ENCODE measurements at places on chromosomes 11 and 22.

DNA sequence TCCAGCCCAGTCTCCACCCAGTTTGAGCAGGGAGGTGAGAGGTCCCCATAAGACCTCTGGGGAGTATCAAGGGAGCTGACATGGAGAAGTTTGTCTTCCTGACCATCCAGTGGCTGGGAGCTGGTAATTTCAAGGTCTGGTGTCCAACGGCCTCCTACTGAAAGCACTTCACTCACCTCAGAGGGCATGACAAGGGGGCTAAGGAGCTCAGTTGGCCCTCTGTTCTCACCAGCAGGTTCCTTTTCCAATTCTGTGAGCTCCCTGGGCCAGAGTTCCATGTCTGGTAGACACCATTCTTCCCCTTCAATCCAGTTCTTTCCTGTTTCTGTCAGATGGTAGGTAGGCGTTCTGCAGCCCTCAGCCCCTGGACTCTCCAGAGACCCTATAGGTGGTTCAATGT is 3.1 kb downstream of the SELENOH start:
- DNase-seq, result no peak

DNA sequence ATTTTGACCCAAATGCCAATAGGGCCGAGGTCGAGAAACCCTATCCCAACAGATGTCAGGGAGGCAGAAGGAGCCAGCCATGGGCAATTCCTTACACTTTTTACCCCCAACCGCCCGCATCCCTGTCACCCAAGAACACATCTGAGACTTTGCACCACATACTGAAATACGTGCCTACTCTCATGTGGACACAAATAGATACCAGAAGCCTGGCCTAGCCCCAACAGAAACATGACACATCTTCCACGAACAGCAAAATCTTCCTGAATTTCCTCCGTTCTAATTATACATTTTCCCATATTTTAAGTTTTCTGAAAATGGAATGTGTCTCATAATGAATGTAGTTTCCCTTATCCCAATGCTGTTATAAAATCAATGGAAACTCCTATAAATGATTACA is 64.7 kb downstream of the SLC1A2 start:
- no peak for DNase-seq

DNA sequence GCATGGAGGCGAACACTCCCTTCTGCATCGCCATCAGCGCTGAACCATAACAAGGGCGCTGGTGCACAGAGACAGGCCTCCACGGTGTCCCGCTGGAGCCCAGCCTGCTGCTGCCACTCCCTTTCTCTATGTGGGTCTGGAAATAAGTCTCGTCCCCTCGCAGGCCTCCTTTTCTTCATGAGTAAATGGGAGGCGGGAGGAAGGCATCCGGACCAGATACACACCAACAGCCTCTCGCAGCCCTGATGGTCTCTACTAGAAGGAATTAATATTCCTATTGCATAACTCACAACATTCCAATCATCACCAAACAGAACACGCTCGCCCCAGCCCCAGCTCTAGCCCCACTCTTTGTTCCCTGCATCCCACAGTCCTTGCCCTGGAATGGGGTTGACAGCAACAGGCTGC is 14.9 kb downstream of the RASD2 start:
- no peak for DNase-seq

GRCh38 chr11:31873124-31873523 is 62.0 kb upstream of the PAX6 start:
- DNase-seq, result no peak

- no peak for DNase-seq
Observed at GRCh38 chr11:18264677-18265555, 1.1 kb upstream of the SAA1 start.

DNA sequence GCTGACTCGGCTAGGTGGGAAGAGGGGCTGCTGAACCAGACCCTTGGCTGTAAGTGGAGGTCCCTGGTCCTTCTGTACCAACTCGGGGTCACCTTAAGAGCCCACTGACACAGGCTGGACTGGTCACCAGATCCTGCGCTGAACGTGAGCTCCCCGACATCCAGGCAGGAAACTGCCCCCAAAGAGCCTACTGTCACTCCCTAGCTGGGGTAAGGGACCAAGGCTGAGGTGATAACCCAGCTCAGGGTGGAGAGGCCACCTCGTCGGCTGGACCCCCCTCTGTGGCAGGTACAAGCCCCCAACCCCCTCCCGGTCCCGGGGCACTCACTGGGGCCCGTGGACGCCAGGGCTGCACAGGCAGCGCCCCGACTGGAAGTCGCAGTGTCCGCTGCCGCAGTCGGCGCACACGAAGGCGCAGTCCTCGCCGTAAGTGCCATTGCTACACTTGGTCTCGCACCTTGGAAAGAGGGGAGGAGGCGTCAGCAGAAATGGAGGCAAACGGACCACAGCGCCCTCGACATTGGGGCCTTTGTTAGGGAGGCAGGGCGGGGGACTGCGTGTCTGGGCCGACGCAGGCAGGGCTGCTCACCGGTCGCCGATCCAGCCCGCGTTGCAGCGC is 7.4 kb downstream of the SCARF2 start:
- no peak for DNase-seq

DNA sequence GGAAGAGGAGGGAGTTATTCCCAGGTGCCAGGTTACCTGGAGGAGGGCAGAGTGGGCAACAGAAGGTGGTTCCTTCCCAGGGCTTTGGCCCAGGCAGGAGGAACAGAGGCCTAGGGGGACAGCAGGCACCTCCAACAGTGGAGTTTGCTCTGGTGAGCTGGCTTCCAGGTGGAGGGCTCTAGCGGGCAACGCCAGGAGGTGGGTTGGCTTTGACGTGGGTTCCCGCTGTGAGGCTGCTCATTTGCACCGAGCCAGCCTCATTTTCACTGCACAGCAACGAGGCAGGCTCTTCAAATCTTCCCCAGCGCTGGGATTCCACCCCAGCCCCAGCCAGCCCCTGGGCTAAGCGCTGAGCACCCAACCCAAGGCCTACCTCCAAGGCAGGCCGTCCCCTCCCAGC is 8.1 kb downstream of the IGSF9B start:
- DNase-seq, result no peak

GRCh38 chr11:59144579-59145345 is 2.1 kb downstream of the FAM111A start:
- DNase-seq, result peak; percentile 52

DNA sequence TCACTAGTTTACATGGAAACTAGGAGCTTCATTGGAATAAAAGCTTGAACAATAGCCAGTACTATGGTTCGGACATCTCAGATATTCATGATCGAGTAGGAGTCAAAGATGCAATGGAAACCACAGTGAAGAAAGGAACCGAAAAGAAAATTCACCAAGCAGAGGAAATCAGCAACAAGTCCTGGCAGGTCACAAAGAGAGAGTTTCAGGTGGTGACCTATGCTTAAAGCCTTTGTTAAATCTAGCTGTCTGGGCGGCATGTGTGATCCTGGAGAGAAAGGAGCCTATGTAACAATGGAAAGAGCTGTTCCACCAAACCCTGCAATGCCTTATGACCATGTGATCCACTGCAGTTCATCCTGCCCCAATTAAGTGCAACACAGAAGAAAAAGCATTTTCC is 68.9 kb upstream of the POU2AF2 start:
- DNase-seq, result no peak

DNA sequence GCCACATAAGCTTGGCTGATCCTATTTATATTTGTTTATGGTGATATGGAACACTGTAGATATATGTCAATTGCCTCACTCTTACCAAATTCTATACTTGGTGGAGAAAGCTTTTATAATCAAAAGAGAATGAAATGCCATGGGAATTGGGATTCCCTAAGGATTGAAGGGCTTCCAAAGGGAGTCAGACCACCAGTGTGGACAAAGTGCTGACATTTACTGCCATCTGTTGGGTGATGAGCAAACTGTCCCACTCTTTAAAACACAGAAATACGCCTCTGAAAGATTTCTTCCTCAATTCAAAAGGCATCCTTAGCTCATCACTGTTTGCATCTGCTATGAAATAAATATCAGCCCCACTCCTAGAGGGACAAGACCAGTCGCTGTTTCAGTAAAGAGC is 7.1 kb downstream of the SLC1A2 start:
- no peak for DNase-seq

- DNase-seq, result no peak
Observed at GRCh38 chr11:12716816-12717215, 42.6 kb downstream of the TEAD1 start.

- DNase-seq, result no peak
Observed at GRCh38 chr22:24996420-24996952, 44.0 kb downstream of the KIAA1671 start.

DNA sequence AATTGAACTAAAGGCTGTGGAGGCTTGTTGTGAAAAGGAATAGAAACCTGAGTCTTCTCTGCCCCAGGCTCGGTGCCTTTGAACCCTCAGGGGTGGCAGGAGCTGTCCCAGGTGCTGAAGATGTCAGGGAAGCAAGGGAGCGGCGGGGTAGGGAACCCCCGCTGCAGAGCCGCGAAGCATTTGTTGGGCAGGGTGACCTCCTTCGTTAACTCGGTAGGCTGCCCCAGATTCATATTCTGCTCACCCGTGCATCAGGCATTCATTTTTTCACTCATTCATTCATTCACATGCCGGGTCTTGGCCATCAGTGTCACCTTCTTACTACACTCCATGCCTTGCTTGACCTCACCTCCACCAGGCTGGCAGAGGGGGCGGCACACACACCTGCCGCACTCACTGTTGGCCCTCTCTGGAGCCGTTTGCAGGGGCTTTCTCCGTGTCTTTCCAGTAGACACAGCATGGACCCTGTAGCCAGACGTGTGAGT is 618.9 kb downstream of the BRD1 start:
- no peak for DNase-seq

- DNase-seq, result no peak
Observed at GRCh38 chr11:35112056-35112845, 26.7 kb upstream of the CD44 start.

DNA sequence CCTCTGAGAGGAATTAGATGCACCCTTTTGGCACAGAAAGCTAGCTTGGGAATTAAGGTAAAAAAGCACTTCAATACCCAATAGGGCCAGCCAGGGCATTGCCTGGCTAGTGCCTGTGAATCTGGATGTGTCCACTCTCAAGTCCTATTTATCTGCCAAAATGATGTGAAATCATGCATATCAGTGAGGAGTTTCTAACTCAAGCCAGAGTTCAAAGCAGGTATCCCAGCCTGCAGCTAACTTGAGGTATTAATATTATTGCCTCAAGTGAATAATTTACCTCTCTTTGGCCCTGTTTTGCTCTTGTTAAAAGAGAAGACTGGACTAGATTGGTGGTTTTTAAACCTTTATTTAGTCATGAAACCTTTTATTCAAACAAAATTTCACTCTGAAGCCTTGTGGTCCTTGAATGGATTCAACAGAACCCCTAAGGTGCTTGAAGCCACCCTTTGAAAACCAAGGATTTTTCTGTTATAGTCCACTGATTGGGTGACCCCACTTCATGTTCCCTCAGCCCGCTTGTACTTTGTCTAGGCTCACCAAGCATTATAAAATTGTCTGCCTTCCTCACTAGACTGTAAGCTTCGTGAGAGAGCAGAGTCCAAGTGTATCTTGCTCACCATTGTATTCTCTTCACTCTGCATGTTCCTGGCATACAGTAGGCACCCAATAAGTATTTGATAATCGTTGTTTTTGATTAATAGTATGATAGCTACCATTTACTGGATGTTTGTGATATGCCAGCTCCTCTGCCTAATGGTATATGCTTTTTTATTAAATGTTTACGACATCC is 4.5 kb downstream of the RNF121 start:
- DNase-seq, result no peak

- no peak for DNase-seq
Observed at GRCh38 chr11:13166036-13166435, 111.6 kb upstream of the BMAL1 start.

GRCh38 chr22:19845054-19845722 is 9.5 kb downstream of the GNB1L start:
- no peak for DNase-seq

GRCh38 chr11:26976389-26976788 is 17.5 kb upstream of the FIBIN start:
- DNase-seq, result no peak

GRCh38 chr11:57274904-57275498 is 38.0 kb upstream of the APLNR start:
- DNase-seq, result no peak

DNA sequence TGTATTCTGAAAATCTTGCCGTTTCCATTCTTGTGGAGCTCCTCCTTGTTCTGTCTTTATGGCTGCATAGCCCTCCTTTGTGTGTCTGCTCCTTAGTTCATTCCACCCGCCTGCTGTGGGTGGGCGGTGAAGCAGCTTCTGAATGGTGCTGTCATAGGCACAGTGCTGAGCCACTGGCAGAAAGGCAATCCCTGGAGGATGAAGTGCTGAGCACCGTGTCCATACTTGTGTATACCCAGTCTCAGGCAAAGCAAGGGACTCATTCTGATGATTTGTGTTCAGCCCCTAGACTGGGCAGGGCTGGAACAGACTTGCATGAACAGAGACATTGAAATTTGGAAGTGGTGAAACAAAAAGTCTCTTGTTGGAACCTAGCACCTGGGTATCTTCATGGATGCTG is 134.9 kb downstream of the MYO18B start:
- DNase-seq, result no peak

Measured in T follicular helper cell (primary cell).